ENCODE measurements at places on chromosomes 11 and 22.

DNA sequence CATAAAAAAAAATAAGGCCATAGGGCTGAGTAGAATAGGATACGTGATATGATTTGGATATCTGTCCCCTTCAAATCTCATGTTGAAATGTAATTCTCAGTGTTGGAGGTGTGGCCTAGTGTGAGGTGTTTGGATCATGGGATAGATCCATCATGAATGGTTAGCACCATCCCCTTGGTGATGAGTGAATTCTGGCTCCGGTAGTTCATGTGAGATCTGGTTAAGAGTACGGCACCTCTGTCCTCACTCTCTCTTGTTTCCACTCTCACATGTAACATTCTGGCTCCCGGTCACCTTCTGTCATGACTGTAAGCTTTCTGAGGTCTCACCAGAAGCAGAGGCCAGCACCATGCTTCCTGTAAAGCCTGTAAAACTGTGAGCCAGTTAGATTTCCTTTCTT, 45.5 kb downstream of the RAB30 start:
- DNase-seq, result no peak

GRCh38 chr11:7533199-7534041, 19.6 kb downstream of the PPFIBP2 start:
- DNase-seq, result no peak

DNA sequence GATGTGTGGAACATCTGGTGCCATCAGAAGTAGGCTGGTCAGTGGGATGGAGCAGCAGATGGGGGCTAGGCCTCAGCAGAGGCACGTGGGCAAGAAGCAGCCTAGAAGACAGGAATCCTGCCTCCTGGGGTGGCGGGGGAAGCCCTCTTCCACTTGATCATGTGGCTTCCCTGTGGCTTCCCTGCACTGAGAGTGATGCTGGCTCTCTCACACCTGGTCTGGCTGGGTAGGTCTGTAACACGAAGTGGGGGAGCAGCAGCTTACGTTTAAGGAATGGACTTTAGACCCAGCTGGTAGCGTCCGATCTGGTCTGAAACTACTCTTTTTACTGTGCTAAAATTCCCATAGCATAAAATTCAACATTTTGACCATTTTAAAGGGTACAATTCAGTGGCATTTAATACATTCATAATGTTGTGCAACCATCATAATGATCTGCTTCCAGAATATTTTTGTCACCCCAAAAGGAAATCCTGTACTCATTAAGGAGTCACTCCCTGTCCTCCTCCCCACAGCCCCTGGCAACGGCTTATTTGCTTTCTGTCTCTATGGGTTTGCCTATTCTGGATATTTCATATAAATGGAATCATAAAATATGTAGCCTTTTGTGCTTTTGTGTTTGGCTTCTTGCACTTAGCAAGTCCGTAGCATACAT, 21.7 kb downstream of the PTPN5 start:
- DNase-seq, result no peak

- no peak for DNase-seq
Observed at GRCh38 chr11:9385327-9385899, 961 bp downstream of the IPO7 start.

DNA sequence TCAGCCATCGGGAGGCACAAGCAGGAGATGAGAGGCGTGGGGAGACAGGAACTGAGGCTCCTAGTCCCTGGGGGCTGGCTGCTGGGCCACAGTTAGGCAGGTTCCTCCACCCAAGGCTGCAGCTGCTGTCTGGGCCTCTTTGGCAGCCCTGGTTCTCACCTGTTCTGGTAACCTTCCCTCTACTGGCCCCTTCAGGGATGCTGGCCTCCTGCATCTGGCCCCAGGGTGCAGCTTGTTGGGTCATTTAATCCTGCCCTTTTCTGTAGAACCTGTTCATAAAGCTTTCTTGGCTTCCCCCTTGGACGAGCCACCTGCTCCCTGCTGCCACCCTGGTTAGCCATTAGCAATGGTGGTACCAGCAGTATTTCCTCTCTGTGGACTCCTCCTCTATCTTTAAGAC, 5.5 kb downstream of the USH1C start:
- DNase-seq, result no peak

GRCh38 chr22:31504282-31504681, 7.9 kb downstream of the SFI1 start:
- DNase-seq, result no peak

DNA sequence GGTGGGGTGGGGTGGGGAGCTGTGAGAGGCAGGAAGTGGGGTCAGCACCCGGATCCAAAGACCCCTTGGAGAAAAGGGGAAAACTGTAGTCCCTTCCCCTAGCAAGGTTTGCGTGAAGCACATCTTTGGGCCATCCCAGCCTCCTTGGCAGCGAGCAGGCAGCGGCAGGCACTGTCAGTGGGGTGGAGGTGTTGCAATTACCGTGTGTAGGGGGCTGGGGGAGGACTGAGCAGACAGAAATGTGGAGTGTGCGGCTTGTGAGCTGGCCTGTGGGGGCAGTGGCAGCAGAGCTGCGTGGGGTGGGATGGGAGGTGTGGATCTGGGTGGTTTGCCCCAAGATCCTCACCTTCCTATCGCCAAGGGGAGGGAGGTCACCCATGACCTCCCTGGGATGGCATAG, 16.4 kb downstream of the DAGLA start:
- DNase-seq, result no peak

Measured in CD4-positive, alpha-beta T cell treated with Interleukin-12 subunit alpha and Interleukin-12 subunit beta, for 1 hour (primary cell).